ENCODE measurements at places on chromosomes 12 and 14.

- no peak for DNase-seq
Observed at GRCh38 chr12:118058227-118058626, 2.8 kb downstream of the WSB2 start.

GRCh38 chr12:47237751-47238211 is 158.0 kb upstream of the AMIGO2 start:
- no peak for DNase-seq

GRCh38 chr14:52238682-52239081 is 28.8 kb upstream of the PTGDR start:
- DNase-seq, result no peak

DNA sequence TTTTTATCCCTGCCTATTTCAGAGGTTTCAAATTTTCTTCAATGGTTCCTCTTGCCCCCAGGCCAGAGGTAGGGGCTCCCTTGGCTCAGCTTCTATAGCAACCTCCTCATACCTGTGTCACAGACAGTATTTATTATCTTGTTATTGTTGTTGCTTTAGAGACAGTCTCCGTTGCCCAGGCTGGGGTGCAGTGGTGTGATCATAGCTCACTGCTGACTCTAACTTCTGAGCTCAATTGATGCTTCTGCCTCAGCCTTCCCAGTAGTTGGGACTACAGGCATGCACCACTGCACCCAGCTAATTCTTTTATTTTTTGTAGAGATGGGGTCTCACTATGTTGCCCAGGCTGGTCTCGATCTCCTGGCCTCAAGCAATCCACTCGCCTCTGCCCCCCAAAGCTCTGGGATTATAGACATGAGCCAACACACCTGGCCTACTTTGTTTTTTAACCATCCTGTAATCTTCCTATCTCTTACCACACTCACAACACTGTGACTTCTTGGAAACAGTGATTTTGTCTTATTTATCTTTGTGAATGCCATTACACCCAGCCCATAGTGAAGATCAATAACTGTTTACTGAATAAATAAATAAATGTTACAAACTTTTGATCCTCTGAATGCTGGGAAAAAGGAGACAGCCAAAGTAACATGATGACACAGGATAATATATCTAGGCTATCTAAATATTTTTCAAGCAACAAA is 95.9 kb downstream of the PHLDA1 start:
- no peak for DNase-seq

DNA sequence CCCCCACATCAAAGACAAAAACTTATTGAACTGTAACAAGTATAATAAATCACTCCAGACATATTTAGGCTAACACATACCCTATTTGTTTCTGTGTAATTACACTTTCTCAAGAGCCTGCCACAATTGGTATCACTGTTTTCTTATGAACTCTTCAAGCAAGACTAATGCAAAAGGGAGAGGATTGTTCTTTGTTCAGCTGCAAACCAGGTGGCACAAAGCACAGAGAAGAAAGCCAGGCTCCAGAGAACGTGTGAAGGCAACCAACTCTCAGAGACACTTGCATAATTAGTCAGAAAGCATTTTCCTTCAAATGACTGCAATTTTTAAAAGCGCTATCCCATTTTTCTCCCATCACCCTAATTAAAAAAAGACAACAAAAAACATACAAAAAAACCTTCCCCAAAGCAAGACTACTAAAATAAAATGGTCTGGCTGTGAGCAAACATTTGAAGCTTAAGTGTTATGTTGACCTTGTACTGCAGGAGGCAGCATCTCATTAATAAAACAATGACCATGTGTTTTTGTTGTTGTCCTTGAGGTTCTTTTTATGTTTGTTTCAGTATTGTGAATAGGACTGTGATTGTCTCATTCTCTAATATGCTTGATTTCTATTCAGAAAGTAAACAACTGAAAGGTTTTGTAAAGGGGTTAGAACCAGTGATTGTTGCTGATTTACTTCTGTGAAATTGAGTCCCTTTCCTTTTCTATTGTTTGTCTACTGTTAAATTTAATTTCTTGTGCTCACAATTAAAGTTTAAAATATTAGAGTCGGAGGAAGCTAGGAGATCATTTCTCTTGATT is 452.7 kb upstream of the PDE3A start:
- DNase-seq, result no peak

GRCh38 chr14:105999361-106000028 is 473.1 kb downstream of the TMEM121 start:
- peak; percentile 82 for DNase-seq

GRCh38 chr12:11875414-11875935 is 195.3 kb upstream of the BCL2L14 start:
- DNase-seq, result no peak

- DNase-seq, result no peak
Observed at GRCh38 chr12:27971606-27972005, 927 bp downstream of the PTHLH start.

DNA sequence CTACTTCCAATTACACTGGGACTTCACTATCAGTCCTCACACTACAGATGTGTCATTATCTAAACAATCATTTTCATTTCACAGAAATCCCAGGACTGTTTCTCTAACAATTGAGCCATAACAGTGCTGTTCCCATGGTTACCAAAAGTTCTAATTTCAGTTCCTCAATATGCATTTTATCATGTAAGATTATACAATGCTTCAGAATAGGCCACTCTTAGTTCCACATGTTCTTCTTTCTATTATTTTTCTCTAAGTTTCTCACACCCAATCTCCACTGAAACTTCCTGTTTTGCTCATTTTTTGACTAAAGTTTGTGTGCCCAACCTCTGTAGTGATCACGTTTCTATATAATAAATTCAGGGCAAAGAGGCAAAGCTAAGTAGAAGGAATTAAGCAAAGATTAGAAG is 185.8 kb downstream of the DUSP6 start:
- DNase-seq, result no peak

GRCh38 chr14:50770586-50770985 is 60.4 kb downstream of the NIN start:
- no peak for DNase-seq

DNA sequence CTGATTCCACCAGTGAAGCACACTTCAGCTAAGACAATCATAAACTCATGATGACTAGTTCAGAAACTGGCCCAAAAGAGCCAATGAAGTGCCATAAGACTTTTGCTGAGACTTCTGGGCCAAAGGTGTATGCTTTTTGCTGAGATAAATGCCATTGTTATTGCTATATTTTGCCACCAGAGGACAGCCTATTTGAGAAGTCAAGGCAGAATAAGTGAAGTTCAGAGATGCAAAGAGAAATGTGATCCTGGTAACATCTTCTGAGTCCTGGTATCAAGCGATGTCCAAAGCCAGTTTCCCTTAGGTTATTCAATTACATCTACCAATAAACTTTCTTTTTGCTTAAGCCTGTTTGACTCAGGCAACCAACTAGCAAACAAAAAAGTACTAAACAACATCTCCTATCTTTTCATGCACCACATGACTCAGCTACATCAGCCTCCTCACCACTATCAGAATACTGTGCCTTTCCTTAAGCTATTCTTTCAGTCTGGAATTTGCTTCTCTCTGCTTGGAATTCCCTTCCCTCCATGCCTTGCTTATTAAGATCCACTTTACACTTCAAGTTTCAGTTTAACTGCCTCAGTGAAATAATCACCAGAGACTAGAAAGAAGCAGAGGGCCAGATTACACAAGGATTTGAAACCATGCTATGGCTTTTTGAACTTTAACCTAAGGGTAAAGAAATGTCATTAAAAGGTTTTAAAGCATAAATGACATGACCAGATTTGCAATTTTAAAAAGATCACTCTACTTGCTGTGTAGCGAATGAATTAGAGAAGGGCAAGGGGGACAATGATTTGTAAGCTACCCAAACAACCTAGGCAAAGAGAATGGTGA is 14.0 kb downstream of the CRY1 start:
- no peak for DNase-seq

DNA sequence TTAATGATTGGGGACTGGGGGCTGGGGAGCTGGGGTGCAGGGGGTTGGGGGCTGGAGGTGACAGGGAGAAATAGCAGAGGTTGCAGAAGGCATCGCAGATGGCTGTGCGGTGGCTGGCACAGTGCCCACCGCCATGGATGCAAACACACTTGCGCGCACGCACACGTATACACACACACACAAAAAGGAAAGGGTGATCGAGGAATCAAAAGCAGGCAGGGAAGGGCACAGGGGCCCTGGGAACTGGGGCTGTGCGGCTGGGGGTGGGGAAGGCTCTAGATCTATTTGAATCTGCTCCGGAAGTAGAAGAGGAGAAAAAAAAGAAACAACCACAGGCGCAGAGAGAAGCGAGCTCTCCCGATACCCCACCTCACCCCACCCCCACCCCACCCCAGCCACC is 39.4 kb downstream of the ZFHX2 start:
- no peak for DNase-seq

- no peak for DNase-seq
Observed at GRCh38 chr12:93183940-93184671, 193.6 kb upstream of the NUDT4 start.

GRCh38 chr12:124767066-124767821 is 96.4 kb downstream of the SCARB1 start:
- peak; percentile 78 for DNase-seq
